ENCODE measurements at places on chromosomes 1 and 21.

GRCh38 chr1:93865253-93865652, 13.8 kb downstream of the DNTTIP2 start:
- DNase-seq = no peak

DNA sequence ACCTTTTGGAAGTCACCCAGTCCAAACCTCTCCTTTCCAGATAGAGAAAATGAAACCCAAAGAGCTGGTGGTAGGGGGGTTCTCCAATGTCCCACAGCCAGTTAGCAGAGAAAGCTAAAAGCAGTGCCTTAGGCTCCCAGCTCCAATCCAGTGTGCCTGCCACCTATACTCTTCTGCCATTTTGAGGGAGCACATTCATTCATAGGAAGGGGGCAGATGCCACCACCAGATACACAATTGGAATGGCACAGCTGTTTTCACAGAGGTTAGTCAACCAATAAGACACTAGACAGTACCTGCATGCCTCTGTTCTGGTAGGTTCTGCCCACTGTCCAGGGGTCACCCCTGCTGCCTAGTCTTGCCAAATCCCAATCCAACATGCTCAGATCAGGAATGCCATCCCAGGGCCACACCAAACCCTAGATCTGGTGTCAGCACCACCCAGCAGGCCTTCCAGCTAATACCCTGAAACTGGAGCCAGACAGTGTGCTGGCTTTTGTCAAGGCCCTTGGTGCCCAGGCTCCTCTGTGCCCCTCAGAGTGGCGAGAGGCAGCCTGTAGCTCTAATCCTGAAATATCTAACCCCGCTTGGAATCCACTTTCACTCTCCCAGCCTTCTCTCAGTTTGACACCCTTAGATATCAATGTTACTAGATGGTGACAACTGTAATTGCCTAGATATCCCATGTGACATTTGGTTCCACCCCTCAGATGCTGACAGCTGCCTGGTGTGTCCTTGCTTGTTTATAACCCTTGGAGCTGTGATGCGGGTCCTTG, 178.6 kb downstream of the TGFBR3 start:
- no peak for DNase-seq

GRCh38 chr1:113871597-113872113, at the start of gene PTPN22:
Gene PTPN22 (minus strand): TSS chr1:113871712.
- peak; percentile 96 for DNase-seq

DNA sequence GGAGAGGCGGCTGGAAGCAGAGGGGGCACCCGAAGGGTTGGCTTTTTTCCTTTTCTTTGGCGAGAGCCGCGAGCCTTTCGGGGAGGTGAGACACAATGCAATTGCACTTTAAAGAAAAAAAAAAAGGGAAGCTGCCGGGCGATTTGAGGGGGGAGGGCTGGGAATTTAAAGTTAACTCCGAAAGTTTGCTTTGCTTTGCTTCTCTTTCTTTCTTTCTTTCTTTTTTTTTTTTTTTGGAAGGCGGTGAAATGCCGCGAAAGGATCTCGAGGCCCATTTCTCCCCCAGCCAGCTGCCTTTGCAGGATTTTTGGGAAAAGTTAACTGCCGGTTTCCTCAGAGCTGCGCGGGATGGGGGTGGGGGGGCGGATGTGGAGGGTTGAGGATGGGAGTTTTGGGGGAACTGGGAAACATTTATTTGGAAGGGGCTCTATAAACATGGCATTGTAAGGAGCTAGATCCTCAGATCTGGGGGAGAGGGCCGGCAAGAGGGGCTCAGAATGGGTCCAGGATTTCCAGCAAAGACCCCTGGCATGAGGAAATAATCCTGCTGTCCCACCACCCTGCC, 997 bp downstream of the ZNF362 start:
- DNase-seq = no peak

- no peak for DNase-seq
Measured at GRCh38 chr1:12621346-12622335, 3.6 kb upstream of the DHRS3 start.

DNA sequence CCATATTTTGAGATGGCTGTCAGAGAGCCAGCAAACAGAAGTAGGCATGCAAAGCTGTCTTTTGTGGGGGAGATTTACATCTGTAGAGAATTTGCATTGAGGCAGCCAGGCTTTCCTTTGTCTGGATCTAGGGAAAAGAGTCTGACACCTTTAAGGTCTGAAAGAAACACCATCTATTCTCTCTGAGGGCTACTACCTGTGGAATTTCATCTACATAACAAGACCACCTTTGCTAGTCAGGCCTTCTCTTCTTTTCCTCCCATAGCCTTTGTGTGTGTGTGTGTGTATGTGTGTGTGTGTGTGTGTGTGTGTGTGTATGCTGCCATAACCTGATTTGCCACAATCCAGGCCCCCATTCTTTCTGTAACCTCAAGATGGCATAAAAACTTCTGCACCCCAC, 28.4 kb upstream of the DMRTB1 start:
- no peak for DNase-seq

DNA sequence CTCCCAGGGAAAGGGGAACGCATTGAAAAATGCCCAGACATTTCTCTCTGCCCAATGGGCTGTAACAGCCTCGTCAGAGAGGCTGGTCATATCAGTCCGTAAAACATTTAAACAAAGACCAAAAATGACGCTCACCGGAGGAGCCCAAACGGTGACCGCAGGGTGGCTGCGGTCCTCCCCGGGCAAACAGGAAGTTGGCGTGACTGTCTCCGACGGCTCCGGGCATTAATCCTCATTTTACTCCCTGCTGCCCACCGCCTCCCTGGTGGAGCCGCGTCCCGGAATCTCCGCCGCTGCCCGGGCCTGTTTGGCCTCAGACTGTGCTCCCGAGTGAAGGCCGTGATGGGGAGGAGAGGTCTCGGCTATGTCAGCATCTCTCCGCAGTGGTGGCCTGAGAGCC, 9.9 kb downstream of the PRDM16 start:
- DNase-seq = no peak

DNA sequence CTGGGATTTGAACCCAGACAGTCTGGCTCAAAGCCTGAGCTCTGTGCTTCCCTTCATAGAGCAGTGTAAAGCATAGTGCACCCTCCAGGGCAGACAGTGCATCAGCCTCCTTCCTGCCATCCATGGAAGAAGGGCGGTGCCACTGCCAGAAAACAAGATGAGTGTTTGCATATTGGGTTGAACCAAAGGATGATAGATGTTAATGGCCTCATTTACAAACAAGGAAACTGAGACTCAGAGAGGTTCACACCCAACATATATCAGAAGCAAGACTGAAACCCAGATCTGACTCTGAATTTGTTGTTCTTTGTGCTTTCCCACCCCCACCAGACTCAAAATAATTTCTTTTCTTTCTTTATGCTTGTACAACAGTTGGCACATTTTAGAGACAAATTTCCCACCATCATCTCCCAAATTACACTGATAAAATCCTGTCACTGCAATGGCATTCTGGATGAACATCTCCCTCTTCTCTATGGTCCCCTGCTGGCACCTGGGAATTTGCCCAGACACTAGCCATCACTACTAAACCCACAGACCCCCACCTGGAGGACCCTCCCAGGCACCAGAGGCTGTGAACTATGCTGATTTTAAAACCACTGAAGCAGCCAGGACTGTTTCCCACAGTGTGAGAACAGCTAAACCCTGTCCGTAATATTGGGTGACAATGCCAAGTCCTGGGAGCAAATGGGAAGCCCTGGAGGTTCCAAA, 45.4 kb upstream of the MPZL1 start:
- no peak for DNase-seq

DNA sequence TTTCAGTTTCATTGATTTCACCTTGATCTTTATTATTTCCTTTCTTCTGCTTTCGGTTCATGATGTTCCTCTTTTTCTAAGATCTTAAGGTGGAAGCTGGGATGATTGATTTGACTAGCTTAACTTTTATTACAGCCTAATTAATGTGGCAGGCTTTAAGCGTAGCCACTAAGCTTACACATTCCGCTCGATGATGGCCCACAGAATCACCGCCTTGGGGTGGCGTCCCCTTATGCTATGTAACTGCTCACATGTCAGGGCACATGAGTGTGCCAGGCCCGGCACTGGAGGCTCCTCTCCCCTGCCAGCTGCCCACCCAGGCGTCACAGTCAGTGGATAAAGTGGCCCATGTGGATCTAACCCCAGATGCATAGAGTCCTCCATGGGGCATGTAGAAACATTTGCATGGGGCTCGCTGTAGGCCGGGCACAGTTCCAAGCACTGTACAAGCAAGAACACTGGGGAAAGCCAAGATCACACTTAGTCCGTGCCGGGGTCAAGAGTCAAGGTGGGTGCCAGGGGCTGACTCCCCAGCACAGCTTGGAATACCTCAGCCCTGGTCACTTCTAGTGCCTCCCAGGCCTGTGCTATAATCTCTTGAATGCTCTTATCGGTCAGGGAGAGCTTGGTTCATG, 41.7 kb downstream of the PKNOX1 start:
- DNase-seq = no peak

DNA sequence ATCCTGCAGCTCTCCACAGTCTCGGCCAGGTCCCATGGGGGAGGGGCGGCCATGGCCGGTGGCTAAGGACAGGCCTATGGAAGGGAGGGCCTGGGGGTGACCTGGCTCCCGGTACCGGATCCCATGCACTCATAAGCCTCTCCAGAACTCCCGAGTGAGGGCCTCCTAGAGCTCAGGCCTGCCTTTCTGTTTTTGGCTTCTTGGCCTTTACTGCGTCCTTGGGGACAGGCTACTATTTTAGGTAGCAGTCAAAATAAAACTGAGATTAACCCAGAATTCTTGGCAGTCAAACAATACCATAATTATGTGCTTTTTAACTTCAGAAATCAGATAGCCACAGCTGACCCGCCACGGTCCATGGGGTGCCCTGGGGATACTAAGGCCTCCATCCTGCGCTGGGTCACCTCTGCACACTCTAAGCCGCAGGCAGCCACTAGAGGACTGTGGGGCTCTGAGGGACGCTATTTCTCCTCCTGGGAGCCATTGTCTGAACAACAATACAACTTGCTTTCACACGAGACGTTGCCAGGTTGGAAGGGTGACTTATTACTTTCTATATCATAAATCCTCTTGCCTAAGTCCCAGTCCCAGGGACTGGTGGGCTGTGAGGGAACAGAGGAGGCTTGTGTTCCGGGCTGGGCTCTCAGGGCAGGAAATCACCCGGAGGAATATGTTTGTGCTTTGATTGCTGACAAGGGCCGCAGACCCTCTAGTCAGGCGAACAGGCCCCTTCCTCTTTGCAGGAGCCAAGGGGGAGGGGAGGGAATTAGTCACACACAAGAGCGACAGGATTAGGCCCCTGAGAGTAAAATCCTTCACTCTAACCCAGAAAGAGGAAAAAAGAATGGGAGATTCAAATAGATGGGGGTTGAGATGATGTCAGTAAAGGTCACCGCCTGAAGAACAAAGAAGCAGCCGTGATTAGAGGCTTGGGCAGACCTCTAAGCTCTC, 40.7 kb upstream of the BCAR3 start:
- DNase-seq = peak; percentile 59

GRCh38 chr1:104733866-104734265, 984.2 kb downstream of the AMY1C start:
- DNase-seq = no peak

- DNase-seq = peak; percentile 80
Measured at GRCh38 chr1:109910123-109910962, at the start of gene CSF1. Gene CSF1 (plus strand): TSS chr1:109910849. CDS start chr1:109911024, 175 bp downstream.

DNA sequence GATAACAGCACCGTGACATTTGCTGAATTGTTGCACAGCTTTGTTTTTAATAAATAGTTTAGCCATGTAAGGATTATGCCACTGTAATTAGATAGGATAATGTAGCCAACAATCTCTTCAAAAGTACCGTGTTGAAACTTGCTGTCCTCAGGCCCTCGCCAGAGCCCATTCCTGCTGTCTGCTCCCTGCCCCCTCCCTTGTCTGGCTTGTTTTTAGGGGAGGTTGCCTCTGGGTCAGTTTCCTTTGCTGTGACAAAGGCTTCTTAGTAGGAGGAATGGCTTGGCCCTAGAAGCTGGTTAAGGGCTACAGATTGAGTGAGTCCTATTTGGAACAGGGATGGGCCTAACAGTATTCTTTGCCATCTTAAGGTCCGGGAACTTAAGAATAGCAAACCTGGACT, 107.9 kb downstream of the LMO4 start:
- DNase-seq = no peak

- no peak for DNase-seq
Measured at GRCh38 chr1:22755641-22756040, 45.0 kb downstream of the EPHB2 start.

DNA sequence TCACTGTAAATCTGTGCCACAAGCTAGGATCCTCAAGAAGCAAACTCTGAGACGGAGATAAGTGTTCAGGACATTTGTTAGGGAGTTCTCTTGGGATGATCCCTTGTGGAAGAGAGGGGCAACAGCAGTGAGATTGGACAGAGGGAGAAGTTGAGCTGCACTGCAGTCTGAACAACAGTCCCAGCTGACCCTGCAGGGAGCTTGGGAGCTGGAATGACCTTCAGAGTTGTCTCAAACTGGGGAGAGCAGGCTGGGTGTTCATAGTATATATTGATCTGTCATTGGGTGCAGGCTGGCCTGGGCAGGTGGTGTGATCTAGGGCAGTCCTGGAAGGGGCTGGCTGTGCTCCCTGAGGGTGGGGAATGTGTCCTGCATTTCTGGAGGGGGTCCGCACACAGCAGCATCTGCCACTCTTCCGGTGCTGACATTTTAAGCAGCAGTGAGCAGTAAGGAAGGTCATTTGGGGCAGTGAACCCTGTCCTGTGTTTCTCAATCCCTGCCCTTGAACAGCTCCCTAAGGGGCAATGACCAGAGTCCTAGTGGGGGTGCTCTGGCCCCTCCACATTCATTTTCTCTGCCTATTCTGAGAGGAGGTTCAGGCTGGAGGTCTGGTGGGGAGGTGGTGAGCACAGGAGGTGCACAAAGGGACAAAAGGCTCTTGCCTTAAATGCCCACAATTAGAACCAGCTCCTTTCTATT, 90.2 kb upstream of the PPM1J start:
- DNase-seq = no peak

- peak; percentile 40 for DNase-seq
Measured at GRCh38 chr1:157170677-157171515, 32.7 kb upstream of the ETV3 start.

DNA sequence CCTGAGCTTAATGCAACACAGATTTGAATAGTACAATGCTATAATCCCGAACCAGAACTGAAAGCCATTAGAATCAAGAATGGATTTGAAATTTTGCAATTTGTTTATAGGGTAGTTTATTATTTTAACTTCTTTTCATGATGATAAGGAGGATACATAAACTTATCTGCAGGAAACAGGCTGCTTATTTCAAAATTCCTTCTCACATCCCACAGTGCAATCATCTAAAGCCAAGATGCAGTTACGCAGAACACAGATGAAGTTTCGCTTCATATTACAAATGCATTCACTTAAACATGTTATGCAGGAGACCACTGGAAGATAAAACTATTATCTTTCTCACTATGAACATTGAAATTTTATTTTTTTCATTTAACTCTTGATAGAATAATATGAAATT, 1019.6 kb downstream of the PLA2G4A start:
- DNase-seq = no peak

DNA sequence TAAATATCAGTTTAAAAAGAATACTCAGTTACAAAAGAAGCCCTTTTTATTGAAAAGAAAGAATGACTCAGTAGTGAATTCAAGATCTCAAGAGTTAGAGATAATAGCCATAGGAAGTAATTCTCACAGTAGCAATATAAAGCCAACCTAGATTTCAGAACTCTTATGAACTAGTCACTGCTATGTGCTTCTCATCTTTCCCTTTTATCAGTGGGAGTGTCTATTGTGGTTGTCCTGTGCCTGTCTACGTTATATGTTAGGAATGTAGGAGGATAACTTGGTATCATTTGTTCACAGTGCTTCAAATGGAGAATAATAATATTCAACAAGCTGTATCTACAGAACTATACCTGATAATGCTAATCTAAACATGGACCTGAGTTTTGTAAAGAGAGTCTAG, 73.1 kb upstream of the RGS21 start:
- DNase-seq = no peak
